ENCODE measurements at places on chromosomes 12 and 14.
A peak's percentile ranks its signal among the peaks of the same experiment; 100 is the strongest.

- no peak for DNase-seq
Observed at GRCh38 chr14:22523283-22523682, 65.7 kb downstream of the DAD1 start.

DNA sequence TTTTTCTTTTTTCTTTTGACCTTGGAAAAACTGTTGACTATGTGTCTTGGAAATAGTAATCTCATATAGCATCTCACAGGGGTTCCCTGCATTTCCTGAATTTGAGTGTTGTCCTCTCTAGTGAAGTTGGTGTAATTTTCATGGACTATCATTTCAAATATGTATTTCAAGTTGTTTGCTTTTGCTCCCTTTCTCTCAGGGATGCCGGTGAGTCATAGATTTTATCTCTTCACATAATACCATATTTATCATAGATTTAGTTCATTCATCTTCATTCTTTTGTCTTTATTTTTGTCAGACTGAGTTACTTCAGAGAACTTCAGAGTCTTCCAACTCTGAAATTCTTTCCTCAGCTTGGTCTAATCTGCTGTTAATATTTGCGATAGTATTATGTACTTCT lies 1320.6 kb downstream of the LRFN5 start:
- peak; percentile 35 for DNase-seq

- DNase-seq = no peak
Observed at GRCh38 chr12:38543151-38543550, 226.6 kb downstream of the ALG10B start.

DNA sequence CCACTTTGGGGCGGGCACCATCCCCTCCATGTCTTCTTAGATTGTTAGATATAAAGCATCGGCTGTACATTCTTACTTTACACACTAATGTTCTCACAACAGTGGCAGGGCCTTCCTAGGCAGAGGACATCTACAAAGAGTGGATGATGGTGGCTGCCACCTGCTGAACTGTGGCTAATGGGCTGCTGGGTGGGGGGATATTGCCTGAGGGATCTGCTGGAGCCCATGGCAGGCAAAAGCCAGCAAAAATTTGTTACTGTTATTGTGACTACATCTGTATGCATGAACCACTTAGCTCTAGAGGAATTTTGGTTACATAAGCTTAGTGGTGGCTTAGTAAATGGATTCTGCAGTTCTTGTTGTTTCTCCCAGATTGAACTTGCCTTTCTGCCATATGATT lies 52.6 kb downstream of the DIP2B start:
- DNase-seq = no peak

DNA sequence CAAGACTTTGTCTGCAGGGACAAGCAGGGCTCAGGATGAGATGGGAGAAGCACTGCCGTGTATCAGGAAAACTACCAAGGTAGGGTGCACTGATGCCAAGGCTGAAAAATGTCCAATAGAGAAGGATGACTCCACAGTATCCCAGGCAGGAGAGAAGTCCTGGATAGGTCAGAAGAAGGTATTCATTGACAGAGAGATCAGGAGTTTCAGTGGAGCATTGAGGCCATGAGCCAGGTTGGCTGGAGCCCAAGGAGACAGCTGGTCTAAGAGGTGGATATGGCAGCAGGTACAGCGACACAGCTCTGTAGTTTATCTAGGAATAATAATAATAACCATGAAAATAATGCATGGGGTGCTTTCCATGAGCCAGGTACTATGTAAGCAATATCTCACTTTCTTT lies 180.9 kb downstream of the EXOC5 start:
- no peak for DNase-seq

GRCh38 chr12:69284131-69284530 lies 44.8 kb downstream of the CPSF6 start:
- DNase-seq = peak; percentile 89

- DNase-seq = peak; percentile 25
Observed at GRCh38 chr12:80352474-80352873, 91.6 kb upstream of the PTPRQ start.

DNA sequence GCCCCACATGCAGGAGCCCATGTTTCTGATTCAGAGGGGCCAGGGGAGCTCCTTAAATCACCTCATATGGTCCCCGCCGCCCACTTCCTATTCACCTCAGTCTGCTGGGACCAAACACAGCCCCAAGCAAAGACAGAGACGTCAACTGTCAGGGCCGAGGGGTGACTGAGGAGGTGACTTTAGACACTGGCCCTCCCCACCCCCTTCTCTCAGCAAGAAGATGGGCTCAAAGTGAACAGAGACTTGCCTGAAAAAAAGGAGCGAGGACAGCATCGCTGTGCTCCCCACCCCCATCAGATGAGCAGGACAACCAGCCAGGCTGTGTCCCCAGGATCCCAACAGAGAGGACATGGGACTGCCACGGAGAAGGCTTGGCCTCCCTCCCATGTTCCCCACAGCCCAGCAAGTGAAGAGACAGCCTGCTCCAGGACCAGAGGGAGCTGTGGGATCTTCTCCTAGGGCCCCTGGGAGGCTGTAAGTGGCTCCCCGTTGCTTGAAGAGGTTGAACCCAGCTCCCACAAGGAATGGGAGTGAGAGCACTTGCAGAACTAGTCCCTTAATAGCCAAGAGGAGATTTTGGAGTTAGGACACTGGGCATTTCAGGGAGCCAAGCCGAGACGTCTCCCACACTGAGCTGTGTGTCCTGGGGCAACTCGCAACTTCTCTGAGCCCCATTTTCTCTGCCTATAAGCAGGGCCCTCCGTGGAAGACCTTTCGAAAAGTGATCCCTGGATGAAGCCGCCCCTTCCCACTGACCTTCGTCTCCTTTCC lies 1.3 kb upstream of the KRT79 start:
- DNase-seq = no peak
